ENCODE measurements at places on chromosomes 11 and 22.

DNA sequence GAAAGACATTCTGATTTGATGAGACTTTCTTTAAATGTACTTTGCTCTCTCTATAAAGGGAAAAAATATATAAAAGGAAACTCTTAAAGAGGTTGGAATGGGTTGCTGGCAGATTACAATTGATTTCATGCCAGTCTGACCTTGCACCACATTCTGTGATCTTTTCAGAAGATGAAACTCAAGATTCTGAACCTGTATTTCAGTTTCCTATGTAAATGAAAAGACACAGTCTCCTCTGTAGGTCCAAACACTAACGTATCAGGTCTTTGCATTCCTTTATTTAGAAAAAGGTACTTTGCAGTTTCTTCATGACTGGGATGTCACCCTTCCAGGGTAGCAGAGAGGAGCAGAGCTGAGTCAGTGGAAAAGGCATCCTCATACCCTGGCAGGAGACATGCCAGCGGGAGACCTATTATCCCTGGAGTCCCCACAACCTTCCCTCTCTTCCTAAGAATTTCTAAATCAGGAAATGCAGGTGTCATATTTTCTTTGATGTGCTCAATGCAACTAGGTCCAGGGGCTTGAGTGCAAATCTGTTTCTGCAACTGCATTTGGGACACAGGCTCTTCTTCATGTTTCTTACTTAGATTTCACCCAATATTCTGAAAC, 282.6 kb downstream of the CADM1 start:
- DNase-seq: no peak

DNA sequence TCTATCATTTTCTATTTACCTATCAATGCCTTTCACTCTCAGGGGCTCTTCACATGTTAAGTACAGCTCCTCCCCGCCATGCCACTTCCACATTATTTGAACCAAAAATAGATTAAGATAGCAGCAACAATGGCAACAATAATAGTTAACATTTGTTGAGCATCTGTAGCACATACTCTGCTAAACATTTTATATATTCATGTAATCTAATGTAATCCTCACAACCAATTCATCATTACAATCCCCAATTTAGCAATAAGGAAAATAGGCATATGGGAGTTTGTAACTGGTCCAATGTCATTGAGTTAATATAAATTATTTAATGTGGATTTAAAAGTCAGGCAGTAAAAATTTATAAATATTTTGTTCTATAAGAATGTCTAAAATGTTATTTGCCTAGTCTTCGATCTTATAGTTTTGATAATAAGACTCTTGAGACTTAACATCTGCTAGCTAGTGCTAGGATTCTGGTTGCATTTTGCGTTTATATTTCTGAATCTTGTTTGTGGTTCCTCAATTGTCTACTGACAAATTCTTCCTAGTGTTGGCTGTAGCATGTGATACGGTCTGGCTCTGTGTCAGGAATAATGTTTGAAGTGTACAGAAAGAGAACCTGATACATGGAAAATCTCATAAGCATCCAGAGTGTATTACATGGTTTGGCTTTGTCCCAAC, 621.5 kb upstream of the LUZP2 start:
- DNase-seq: no peak

DNA sequence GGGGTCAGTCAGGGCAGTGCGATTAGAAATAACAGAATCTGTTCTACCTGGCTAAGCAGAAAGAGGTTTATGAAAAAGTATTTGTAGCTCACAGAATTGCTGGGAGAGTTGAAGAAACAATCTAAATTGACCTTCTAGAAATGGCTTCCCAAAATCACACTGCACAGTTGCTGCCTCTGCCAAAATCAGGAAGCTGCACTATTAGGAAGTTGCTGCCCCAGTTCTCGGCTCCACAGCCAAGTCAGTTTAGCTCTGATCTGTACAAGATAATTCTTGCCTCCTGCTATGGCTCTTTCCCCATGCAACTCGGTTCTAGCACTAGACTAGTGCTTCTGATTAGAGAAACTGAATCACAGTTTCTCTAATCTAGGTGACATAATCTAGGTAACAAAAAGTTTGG, 16.0 kb upstream of the CCDC90B start:
- DNase-seq: no peak

GRCh38 chr11:134612140-134613030, 200.3 kb upstream of the B3GAT1 start:
- no peak for DNase-seq

GRCh38 chr11:66238786-66239413, 29.5 kb upstream of the RAB1B start:
- no peak for DNase-seq

- DNase-seq: no peak
Measured at GRCh38 chr22:45760682-45761081, 89.0 kb downstream of the ATXN10 start.

DNA sequence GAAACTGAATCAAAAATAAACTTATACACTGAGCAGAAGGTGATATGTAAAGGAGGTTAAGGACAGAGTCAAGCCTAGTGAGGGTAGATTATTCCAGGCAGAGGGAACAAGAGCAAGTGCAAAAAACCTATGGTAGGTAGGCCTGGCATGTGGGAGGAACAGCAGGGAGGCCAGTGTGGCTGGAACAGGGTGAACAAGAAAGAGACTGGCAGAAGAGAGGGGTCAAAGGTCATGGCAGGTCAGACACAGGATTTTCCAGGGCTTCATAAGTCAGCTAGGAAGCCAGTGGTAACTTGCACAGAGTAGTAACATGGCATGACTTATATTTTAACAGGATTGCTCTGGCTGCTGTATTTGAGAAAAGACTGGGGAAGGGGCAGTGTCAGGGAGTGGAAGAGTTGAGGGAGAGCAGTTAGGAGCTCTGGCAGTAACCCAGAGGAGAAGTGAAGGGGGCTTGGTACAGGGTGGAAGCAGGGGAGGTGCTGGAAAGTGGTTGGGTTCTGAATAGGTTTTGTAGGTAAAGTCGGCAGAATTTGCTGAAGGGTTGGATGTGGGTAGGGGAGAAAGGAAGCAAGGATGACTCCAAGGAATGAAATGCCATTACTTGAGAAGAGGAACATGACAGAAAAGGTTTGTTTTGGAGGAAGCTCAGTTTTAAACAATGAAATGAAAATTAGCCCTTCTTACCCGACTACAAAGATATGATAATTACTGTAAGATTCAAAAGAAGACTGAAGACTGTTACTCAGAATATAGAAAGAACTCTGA, 86.2 kb downstream of the ZNRF3 start:
- DNase-seq: no peak

DNA sequence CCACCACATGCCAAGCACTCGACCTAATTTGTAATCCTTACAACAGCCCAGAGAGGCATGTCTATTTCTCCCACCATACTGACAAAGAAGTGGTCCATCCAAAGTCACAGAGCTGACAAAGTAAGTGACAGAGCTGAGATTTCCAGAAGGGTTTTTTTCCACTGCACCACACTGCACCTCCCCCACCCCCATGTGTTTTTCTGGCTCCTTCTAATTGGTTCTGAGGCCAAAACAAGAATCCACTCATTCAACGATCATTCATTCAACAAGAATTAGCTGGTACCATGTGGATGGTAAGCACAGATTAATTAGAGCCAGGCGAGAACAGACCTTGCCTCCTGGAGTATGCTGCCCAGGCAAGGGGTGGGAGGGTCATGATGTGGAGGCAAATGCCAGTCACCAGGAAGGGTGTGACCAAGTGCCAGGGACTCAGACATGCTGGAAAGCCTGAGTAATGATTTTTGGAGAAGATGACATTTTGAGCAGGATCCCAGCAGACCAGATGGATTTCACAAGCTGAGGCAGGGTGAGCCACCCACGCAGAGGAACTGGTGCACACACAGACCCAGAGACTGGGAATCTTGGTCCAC, 14.9 kb upstream of the PRG2 start:
- no peak for DNase-seq

GRCh38 chr11:74696500-74696899, 34.7 kb downstream of the CHRDL2 start:
- no peak for DNase-seq

DNA sequence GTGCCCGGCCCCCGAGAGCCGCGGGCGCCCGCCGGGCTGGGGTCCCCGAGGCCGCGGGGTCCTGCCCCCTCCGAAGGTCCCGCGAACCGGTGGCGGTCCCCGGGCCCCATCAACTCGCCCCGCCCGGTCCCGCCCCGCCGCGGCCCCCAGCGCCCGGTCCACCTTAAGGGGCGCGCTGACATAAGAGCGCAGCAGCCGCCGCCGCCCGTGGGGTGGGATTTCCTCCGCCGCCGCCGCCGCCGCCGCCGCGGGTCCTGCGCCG, at the start of gene ZDHHC8:
ZDHHC8 (plus strand) TSS at position 208 of the 262 bp plus-strand sequence. CDS start 144 bp downstream, outside the sequence.
- DNase-seq: no peak

GRCh38 chr11:120576606-120577005, 65.1 kb downstream of the GRIK4 start:
- no peak for DNase-seq

GRCh38 chr11:66637557-66638176, 836 bp upstream of the RBM4 start:
- no peak for DNase-seq

DNA sequence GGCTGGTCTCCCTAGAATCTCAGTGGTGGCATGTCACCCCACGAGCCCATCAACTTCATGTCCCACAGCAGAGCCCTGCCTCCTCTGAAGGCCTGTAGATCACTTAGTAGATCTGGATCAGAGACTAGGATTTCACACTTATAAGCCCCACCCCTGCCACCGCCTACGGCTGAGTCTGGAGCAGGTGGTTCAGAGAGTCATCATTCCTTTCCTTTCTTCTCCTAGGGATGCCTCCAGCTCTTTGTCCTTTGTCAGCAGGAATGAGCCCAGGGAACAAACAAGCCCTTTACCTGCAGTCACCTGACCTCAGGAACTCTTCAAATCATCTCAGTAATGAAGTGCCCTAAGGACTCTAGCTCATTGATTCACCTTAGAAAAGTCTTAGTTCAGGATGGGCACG, 37.8 kb downstream of the SCGB1A1 start:
- no peak for DNase-seq

GRCh38 chr11:85787168-85787567, 23.8 kb downstream of the SYTL2 start:
- no peak for DNase-seq

GRCh38 chr11:11025087-11025486, 167.2 kb upstream of the ZBED5 start:
- no peak for DNase-seq

DNA sequence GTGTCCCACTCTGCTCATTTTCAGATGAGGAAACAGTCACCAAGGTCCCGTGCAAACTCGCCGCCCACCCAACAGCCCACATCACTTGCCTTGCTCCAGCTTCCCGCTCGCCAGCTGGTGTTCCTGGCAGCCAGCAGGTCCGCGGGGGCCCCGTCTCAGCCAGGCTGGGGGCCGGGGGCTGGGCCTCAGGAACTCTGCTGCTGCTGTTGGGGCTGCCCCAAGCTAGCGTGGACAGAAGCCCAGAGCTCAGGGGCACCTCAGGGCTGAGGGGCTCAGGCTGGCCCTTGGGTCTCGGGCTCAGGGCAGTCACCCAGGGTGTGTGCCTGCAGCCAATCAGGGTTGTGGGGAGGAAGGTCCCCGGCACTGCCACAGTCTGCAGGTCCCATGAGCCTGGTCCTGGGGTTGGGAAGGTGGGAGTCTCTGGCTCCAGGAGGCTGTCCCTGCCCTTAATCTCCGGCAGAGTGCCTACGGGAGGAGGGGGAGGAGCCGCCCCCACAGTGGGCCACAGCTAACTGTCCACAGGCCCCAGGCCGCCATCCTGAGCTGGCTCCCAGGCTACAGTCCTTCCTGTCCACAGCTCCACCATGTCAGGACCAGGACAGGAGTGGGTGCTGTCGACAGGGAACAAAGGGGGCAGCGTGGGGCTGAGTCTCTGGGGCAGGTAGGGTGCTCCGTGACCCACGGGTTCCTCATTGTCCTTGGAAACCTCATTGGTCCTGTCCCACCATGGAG, 65.2 kb downstream of the ARFGAP3 start:
- DNase-seq: no peak

GRCh38 chr11:45688472-45689033, 23.1 kb upstream of the CHST1 start:
- DNase-seq: no peak

DNA sequence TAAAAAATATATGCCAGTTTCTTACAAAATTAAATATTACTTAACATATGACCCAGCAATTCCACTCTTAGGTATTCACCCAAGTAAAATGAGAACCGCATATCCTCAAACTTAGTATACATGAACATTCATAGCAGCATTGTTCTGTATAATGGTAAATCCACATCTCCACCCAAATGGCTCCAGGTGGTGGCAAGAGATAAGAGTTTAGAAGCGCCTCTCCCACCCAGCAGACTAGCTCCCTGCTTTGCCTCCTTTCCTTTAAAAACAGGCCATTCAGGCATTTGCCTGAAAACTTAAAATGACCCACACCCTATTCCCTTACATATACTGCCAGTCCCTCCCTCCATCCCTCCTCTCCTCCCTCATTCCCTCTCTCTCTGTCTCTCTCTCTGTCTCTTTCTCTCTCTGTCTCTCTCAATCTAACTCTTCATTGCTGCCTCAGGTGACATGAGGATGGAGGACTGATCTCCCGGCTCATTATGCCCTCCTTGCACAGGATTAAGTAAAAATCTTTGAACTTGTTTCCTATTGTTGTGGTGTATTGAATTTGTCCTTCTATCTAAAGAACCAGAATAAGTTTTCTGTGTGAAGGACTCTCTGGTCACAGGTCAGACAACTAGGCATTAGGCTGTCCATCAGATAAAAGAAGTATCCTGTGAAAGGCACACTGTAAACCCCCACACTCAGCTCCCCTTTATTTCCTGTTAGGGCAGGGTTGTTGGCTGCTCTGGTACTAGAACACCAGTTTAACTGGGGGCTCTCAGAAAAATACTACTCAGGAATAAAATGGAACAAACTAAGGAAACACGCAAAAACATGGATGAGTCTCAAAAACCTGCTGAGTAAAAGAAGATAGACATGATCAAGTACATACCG, 48.3 kb downstream of the RRP8 start:
- no peak for DNase-seq

- DNase-seq: no peak
Measured at GRCh38 chr11:70782401-70782913, 384.1 kb downstream of the CTTN start.

- no peak for DNase-seq
Measured at GRCh38 chr11:109756951-109757350, 335.0 kb downstream of the C11orf87 start.

GRCh38 chr11:57481915-57482781, 21.8 kb downstream of the RTN4RL2 start:
- no peak for DNase-seq

DNA sequence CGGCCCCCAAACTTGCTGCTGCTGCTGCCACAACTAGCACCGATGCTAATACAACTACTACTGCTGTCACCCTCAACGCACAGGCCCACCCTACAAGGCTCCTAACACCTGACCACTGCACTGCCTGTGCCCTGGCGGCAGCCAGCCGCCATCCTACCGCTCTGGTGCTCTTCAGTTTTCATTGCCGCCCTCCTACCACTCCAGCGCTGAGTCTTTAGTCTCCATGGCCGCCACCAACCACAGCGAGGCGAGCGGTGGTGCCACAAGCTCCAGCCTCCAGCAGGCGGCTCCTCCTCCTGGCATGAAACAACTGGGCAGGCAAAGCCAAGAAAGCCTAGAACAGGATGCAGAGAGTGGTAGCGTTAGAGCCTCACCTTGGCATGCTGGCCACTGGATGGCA, 5.0 kb upstream of the RFPL3 start:
- no peak for DNase-seq

- no peak for DNase-seq
Measured at GRCh38 chr11:76901144-76901543, 40.4 kb downstream of the ACER3 start.
